HFFc6 (cell line): ENCODE measurements at places on chromosomes 3 and 15. TPM values are rescaled to one million over a fixed set of nuclear protein-coding genes. Genes with fewer than 3 reads are reported as not detected.

GLDN gene
- total RNA-seq: not detected in 3 replicates

PXYLP1 gene
- total RNA-seq: 4.4 to 5.4 TPM (median 4.5 TPM) in 3 replicates

ERC2 gene
- not detected in 3 replicates for total RNA-seq

RPP14 gene
- 15.3 to 18.4 TPM (median 16.3 TPM) in 3 replicates for total RNA-seq

CASR gene
- not detected in 3 replicates for total RNA-seq

GOLGA6B gene
- not detected in 3 replicates for total RNA-seq

GMNC gene
- not detected in 2 replicates for total RNA-seq

SCAMP2 gene
- 73.8 to 78.6 TPM (median 75.8 TPM) in 3 replicates for total RNA-seq

ITIH1 gene
- total RNA-seq: not detected in 3 replicates

CCR9 gene
- not detected in 3 replicates for total RNA-seq

HTR3E gene
- not detected in 3 replicates for total RNA-seq
